Activated naive CD4-positive, alpha-beta T cell treated with anti-CD3 and anti-CD28 coated beads for 36 hours (primary cell): ENCODE measurements at places on chromosomes 11 and 22. TPM values are rescaled to one million over a fixed set of nuclear protein-coding genes. Genes with fewer than 3 reads are reported as not detected.

Gene RIMBP3B
- not detected for total RNA-seq

Gene PNPLA5
- not detected for total RNA-seq

Gene ANO3
- total RNA-seq: not detected

Gene OR51B2
- not detected for total RNA-seq

Gene TREH
- not detected for total RNA-seq

Gene GRAP2
- 29.4 TPM for total RNA-seq

Gene PRDM11
- total RNA-seq: 0.81 TPM

Gene APOBEC3B
- total RNA-seq: 5.5 TPM

Gene GAL3ST3
- total RNA-seq: not detected
